ELF-1 (cell line): ENCODE measurements at places on chromosomes 2 and 18.

- no peak for DNase-seq
Observed at GRCh38 chr2:23491591-23492336, 106.8 kb downstream of the KLHL29 start.

GRCh38 chr2:126761981-126762878 lies 106.3 kb downstream of the GYPC start:
- DNase-seq = no peak

DNA sequence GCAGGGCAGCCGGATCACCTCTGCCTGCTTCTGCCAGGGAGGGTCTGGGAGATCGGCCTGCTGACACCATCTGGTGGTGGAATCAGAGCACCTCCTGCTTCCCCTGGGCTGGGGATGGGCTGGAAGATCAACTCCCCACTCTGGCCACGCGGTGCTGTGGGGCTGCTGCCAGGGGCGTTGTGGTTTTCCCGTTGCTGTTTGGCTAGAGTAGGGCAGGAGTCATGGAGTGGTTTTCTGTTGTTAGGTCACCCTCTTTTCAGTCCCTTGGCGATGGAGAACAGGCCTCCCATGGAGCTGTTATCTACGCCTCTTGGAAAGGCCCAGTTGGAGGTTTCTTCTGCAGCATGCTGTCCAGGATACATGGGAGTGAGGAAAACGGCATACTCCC lies 15.2 kb downstream of the BCL2L11 start:
- peak; percentile 48 for DNase-seq

- DNase-seq = no peak
Observed at GRCh38 chr2:150144546-150145298, 342.7 kb downstream of the RND3 start.
